Lower leg skin (tissue), 4 donors: ENCODE measurements at places on chromosomes 7 and 10. TPM values are rescaled to one million over a fixed set of nuclear protein-coding genes. Genes with fewer than 3 reads are reported as not detected.
A peak's percentile ranks its signal among the peaks of the same experiment; 100 is the strongest.

The CHST12 gene
- total RNA-seq: 23.7 TPM

DNA sequence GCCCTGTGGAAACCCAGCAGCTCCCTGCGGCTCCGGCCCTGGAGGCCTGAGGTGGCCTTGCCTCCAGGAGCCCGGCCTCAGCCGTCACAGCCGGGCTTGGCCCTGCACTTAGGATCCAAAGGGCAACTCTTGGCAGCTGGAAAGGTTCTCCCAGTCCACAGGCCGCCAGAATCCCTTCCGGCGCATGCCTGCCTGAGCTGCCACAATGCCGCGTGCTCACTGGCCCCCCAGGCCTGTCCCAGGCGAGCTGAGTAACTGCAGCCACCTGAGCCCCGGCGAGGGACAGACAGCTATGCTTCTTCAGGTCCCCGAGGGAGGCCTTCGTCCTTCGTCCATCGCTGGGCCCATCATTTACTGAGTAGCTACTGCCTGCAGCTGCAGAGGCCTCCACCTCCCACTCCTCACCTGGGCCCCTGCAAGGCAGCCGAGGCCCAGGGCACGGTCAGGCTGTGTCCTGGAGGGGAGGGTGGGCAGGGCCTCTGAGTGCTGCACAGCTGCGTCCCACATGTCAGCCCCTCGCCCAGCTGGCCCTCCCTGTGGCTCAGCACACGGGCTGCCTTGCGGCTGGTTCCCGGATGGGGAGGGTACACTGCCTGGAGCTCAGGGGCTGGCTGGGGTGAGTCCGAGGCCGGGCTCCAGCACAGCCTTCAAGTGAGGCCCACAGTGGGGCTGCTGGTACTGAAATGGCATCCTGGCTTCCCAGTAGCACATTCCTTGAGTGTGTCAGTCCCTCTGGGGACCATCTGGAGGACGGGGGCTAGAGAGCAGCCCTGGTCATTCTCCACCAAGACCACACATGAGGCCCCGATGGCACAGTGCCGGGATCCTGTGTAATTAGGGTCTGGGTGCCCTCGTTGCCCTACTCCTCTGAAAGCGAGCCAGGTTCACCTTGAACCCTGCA is 172.5 kb downstream of the ELFN1 start:
- peak; percentile 73 for DNase-seq

GRCh38 chr10:34045571-34046190 is 711.2 kb upstream of the NRP1 start:
- no peak for DNase-seq

The HECW1 gene
- 1.4 TPM for total RNA-seq
